Inflammatory macrophage (primary cell): ENCODE measurements at places on chromosomes 6 and 20.

GRCh38 chr6:30834646-30835045 lies 49.7 kb upstream of the DDR1 start:
- DNase-seq, result no peak

GRCh38 chr20:61514396-61514795 lies 262.3 kb downstream of the CDH4 start:
- no peak for DNase-seq

- no peak for DNase-seq
Observed at GRCh38 chr6:155498370-155498769, 42.7 kb upstream of the NOX3 start.

- no peak for DNase-seq
Observed at GRCh38 chr6:42482174-42482573, 30.4 kb upstream of the TRERF1 start.

- DNase-seq, result no peak
Observed at GRCh38 chr6:34570066-34570833, 14.1 kb upstream of the SPDEF start.

- DNase-seq, result no peak
Observed at GRCh38 chr6:93317592-93317991, 101.8 kb downstream of the EPHA7 start.

DNA sequence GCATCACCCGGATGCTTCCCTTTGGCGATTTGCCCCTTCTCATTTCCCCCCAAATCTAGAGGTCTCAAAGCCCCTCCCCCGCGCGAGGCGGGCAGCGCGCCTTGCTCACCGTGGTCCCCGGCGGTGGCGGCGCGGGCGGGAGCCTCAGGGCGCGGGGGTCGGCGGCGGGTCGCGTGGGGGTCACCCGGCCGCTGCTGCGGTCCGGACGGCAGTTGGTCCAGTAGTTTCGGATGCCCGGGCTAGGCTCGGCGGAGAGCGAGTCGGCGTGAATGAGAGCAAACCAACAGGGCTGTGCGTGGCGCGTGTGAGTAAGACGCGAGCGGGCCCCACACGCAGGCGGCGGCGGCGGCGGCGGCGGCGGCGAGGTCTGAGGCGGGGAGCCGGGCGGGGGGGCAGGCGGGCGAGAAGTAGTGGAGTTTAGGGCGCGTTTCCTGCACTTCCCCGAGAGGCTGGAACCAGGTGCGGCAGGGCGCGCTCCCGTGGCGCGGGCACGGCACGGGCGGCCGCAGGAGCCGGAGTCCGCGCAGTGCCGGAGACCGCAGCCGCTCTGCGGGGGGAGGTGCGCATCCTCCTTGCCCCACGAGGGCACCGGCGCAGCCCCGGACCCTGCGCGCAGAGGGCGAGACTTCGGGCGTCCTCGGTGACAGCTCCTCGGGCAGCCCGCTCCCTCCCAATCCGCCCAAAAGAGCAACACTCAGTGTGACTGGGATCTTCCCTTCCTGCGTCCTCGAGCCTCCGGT lies 567 bp downstream of the HS3ST5 start:
- no peak for DNase-seq
